MG63 (cell line): ENCODE measurements at places on chromosomes 5 and 9. TPM values are rescaled to one million over a fixed set of nuclear protein-coding genes. Genes with fewer than 3 reads are reported as not detected.

NIM1K gene
- not detected in 2 replicates for total RNA-seq

PNPLA7 gene
- total RNA-seq: not detected in 2 replicates

SLCO6A1 gene
- total RNA-seq: not detected in 2 replicates

TXNDC8 gene
- total RNA-seq: not detected in 2 replicates

DMRT3 gene
- total RNA-seq: not detected in 2 replicates
